ENCODE measurements at places on chromosomes 5 and 9. TPM values are rescaled to one million over a fixed set of nuclear protein-coding genes. Genes with fewer than 3 reads are reported as not detected.

The ORM1 gene
- not detected for total RNA-seq

DNA sequence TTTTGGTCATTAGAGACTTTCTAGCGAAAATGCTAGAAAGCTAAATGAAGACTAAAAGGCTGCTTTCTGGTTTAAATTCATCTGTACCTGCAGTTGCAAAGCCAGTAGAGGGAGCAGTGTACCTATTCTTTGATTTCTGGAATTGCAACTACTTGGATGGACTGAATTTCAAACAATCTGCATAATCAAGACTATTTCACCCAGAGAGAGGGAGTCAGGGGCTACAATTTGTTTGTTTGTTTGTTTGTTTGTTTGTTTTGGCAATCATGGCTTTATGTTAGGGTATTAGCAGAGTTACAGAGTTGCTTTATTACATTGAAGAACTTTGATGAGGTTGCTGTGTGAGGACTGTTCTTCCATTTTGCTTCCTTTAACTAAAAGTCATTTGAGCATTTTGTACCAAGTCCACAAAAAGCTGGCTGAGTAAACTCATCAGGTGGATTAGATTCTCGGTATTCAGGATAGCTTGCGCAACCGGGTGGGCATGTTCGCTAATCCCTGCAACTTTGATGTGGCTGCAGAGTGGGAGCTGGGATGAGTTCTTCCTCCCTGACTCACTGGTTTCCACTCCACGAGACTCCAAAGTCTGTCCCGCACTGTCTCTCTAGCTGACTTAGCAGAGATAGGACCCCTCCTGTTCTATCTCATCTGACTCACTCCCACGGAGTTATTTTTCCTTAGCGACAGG, 80.0 kb upstream of the TUT7 start:
- H3K4me3 ChIP-seq, result no peak overlapping the region
- no peaks in the 10 kb centered on the region for H3K4me1 ChIP-seq
- H3K27ac ChIP-seq, result no peak overlapping the region
- peaks cover 2% of the 10 kb centered on the region for H3K27me3 ChIP-seq
- no peak for DNase-seq

DNA sequence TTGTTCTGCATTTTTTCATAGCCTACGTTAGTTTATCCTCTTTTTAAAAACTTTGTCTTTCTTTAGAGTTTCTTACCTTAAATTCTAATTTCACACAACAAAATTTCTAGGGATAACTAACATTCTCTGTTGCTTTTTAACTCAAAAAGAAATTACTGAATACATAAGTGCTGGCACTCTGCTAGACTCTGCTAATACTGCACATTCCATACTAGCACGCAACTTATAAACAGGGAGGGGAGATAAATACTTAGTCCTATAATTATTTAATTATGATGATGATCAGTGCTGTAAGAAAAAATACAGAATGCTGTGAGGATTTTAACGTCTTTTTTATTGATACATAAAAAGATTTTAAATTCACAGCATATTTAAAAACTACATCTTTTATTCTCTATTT, 25.1 kb downstream of the RNF145 start:
- H3K36me3 ChIP-seq, result no peaks in the 10 kb centered on the region
- H3K4me1 ChIP-seq, result peaks cover 3% of the 10 kb centered on the region
- DNase-seq, result no peak
- H3K4me3 ChIP-seq, result no peak overlapping the region
- H3K27me3 ChIP-seq, result no peaks in the 10 kb centered on the region

DNA sequence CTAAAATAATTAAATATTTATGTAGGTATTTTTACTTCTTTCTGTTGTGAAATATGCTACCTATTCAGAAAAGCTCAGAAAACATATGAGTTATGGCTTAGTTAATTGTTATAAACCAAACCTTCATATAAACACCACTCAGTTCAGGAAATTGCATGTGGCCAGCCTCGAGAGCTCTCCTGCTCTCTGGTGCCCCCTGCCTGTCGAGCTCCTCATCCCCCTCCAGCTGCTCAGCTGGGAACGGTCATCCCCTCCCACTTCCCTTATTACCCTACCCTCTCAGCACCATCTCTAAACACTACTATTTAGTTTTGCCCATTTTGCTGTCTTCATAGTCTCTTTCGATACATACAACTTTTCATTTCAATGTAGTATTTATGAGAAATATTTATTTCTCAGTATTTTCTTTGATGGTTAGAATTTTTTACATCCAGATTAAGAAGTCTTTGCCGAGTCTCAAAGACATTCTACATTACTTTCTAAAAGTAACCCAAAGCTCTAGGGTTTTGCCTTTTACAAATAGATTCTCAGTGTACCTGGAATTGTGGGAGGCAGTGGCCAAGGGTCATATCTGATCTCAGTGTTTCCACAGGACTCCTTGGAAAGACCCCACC, 51.2 kb upstream of the SEMA4D start:
- H3K4me1 ChIP-seq, result no peaks in the 10 kb centered on the region
- H3K27ac ChIP-seq, result no peak overlapping the region
- DNase-seq, result peak; percentile 89
- no peaks in the 10 kb centered on the region for H3K27me3 ChIP-seq
- peaks cover 9% of the 10 kb centered on the region for H3K36me3 ChIP-seq

- no peak overlapping the region for H3K4me3 ChIP-seq
- no peak overlapping the region for H3K27ac ChIP-seq
- no peaks in the 10 kb centered on the region for H3K27me3 ChIP-seq
- no peak for DNase-seq
Measured at GRCh38 chr9:107087222-107087621, 195.9 kb upstream of the RAD23B start.

The GRIA1 gene
- not detected for total RNA-seq

The OSMR gene
- not detected for total RNA-seq

- no peak overlapping the region for H3K27ac ChIP-seq
- H3K4me3 ChIP-seq, result no peak overlapping the region
- no peaks in the 10 kb centered on the region for H3K4me1 ChIP-seq
Measured at GRCh38 chr5:97165726-97166125, 17.3 kb downstream of the RIOK2 start.

DNA sequence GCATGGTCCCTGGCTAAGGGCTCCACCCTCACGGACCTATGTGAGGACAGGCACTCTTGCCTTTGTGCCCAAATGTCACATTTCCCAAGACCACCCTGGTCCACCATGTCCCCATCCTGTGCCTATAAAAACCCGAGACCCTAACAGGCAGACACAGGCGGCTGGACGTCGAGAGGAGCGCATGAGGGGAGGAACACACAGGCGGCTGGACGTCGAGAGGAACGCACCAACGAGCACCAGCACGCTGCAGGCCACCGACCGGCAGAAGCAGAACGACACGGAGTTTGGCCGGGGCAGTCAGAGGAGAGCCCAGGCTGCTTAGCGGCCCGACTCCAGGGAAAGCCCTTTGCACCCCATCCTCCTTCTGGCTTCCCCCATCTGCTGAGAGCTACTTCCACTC, 119.9 kb downstream of the ADAMTS2 start:
- H3K36me3 ChIP-seq, result peaks cover 17% of the 10 kb centered on the region
- H3K27ac ChIP-seq, result no peak overlapping the region
- H3K4me3 ChIP-seq, result no peak overlapping the region
- peaks cover 12% of the 10 kb centered on the region for H3K27me3 ChIP-seq
- no peak for DNase-seq
- H3K4me1 ChIP-seq, result peaks cover 16% of the 10 kb centered on the region

The OR1J4 gene
- total RNA-seq, result not detected

DNA sequence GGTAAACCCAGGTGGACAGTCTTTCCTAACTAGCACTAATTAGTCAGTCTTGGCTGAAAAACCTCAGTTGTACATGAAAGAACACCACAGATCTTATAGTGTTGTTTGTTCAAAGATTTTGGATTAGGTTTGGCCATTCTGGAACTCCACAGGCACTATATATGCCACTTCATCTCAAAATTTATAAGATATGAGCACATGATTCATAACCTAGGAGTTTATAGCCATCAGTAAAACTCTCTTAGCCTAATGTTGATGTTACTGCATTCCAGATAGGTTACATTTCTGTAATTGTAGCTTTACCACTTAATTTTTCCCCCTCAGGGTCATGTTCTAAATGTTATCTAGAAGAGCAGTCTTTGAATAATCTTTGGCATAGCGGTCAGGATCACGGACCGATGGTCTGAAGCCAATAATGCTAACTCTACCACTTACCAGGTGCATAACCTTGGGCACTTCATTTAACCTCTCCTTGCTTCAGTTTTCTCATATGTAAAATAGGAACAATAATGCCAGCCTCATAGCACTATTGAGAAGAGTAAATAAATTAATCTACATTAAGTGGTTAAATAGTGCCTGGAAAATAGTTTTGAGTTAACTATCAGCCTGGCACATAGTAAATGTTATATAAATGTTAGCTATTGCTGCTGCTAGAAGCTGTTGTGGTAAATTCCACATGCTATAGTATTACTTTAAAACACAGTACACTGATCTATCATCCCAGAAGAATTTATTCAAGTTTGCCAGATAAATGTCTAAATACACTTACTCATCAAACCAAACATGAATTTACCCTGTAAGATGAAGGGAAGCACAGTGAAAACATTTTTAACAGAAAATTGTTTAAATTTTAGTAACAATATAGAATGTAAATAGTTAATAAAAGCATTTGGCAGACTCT, 743.9 kb downstream of the NR2F1-AS1 start:
- H3K36me3 ChIP-seq, result no peaks in the 10 kb centered on the region
- H3K4me3 ChIP-seq, result no peak overlapping the region
- no peak for DNase-seq
- H3K27ac ChIP-seq, result no peak overlapping the region

GRCh38 chr5:142360607-142361120, 35.8 kb upstream of the SPRY4 start:
- H3K4me3 ChIP-seq, result no peak overlapping the region
- no peaks in the 10 kb centered on the region for H3K36me3 ChIP-seq
- peak; percentile 58 for DNase-seq
- H3K4me1 ChIP-seq, result peaks cover 10% of the 10 kb centered on the region
- peaks cover 9% of the 10 kb centered on the region for H3K27me3 ChIP-seq

- H3K36me3 ChIP-seq, result peaks cover 33% of the 10 kb centered on the region
- no peaks in the 10 kb centered on the region for H3K4me1 ChIP-seq
- no peak for DNase-seq
- H3K27ac ChIP-seq, result no peak overlapping the region
- no peak overlapping the region for H3K4me3 ChIP-seq
Measured at GRCh38 chr5:7904170-7904569, 35.2 kb downstream of the MTRR start.

DNA sequence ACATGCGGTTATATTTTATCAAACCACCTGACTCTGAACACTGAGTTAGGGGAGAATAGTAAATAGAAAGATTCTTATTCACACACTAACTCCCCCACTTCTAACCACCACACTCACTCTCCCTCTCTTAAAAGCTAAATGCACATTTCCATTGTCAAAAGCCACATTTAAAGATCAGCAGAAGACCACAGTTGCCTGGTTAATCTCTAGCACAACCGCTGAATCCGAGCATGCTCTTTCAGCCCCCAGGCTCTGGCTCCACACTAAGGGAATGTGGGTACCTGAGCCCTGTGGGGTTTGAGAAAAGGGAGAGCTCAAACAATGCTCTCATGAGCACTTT, 35.7 kb downstream of the PFDN1 start:
- no peak for DNase-seq
- no peak overlapping the region for H3K4me3 ChIP-seq
- no peaks in the 10 kb centered on the region for H3K36me3 ChIP-seq
- peaks cover 1% of the 10 kb centered on the region for H3K27me3 ChIP-seq

The HTR1A gene
- 1.2 TPM for total RNA-seq

DNA sequence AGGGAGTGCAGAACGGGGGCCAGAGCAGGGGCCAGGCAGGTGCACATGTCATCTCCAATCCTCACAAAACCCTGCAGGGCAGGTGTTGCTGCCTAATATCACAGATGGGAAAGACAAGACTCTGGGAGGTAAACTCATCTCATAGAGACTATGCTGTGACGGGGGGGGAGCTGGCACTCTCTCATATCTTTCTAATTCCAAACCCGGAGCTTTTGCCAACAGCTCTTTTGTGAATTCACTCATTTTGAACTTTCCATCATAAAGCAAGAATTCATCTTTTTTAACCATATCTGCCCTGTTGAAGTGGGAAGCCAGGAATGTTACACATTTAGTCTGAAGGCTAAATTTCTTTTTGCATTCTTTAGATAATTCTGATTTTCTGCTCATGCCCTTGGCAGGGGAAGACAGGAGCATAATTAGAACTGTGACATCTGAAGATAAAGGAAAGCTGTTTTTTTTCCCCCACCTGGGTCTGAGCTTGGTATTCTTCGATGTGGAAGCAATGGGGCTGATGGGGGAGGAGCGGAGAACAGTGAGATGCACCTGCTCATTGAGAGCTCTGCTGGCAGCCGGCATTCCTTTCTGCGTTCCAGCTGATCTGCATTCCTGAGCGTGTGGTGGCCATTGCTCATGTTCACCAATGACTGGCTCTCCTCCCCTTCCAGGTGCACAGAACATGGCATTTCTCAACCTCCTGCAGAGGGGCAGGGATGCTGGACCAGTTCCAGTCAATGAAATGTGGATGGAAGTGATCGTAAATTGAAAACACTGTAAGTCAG, 159.2 kb downstream of the NSG2 start:
- no peak for DNase-seq
- H3K36me3 ChIP-seq, result peaks cover 12% of the 10 kb centered on the region
- no peak overlapping the region for H3K4me3 ChIP-seq
- H3K27me3 ChIP-seq, result peaks cover 5% of the 10 kb centered on the region

The TIMD4 gene
- not detected for total RNA-seq

DNA sequence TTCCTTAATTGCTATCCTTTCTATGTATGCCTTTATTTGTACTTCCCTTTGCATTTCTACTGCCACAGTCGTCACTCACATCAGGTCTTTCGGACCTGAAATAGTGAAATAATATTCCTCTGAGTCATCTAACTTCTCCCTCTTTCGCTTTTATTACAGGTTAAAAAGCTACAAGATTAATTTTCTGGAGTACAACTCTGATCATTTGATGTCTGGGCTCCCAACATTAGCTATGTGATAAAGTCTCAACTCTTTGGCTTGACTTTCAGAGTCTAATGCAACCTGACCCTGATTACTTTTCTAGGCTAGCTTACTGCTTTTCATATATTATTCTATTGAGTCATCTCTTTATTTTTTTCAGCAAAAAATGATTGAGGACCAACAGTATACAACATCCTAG, 638.8 kb upstream of the WWC1 start:
- H3K4me3 ChIP-seq, result no peak overlapping the region
- H3K4me1 ChIP-seq, result no peaks in the 10 kb centered on the region
- H3K27me3 ChIP-seq, result no peaks in the 10 kb centered on the region
- no peak overlapping the region for H3K27ac ChIP-seq

- H3K27ac ChIP-seq, result no peak overlapping the region
- peaks cover 5% of the 10 kb centered on the region for H3K36me3 ChIP-seq
- peaks cover under 1% of the 10 kb centered on the region for H3K27me3 ChIP-seq
- H3K4me3 ChIP-seq, result no peak overlapping the region
- H3K4me1 ChIP-seq, result no peaks in the 10 kb centered on the region
Measured at GRCh38 chr5:66553916-66554575, 42.1 kb upstream of the MAST4 start.

The NMUR2 gene
- not detected for total RNA-seq

GRCh38 chr5:116035123-116035522, 2.9 kb downstream of the ARL14EPL start:
- no peaks in the 10 kb centered on the region for H3K27me3 ChIP-seq
- no peaks in the 10 kb centered on the region for H3K36me3 ChIP-seq
- no peak for DNase-seq
- no peak overlapping the region for H3K4me3 ChIP-seq
- peaks cover 8% of the 10 kb centered on the region for H3K4me1 ChIP-seq
- no peak overlapping the region for H3K27ac ChIP-seq

The NR5A1 gene
- not detected for total RNA-seq

The WNT8A gene
- total RNA-seq, result not detected

The MAT2B gene
- 23.1 TPM for total RNA-seq

- H3K27ac ChIP-seq, result no peak overlapping the region
- no peaks in the 10 kb centered on the region for H3K36me3 ChIP-seq
- H3K27me3 ChIP-seq, result no peaks in the 10 kb centered on the region
Measured at GRCh38 chr5:21774801-21775200, 1078.3 kb downstream of the CDH12 start.

The FOXD4L4 gene
- total RNA-seq, result 0.20 TPM

The AJM1 gene
- total RNA-seq, result 15.3 TPM

All from glutamatergic neuron (in vitro differentiated cells).